MV-4-11 (cell line): ENCODE measurements at places on chromosomes 12 and 14.
A peak's percentile ranks its signal among the peaks of the same experiment; 100 is the strongest.

DNA sequence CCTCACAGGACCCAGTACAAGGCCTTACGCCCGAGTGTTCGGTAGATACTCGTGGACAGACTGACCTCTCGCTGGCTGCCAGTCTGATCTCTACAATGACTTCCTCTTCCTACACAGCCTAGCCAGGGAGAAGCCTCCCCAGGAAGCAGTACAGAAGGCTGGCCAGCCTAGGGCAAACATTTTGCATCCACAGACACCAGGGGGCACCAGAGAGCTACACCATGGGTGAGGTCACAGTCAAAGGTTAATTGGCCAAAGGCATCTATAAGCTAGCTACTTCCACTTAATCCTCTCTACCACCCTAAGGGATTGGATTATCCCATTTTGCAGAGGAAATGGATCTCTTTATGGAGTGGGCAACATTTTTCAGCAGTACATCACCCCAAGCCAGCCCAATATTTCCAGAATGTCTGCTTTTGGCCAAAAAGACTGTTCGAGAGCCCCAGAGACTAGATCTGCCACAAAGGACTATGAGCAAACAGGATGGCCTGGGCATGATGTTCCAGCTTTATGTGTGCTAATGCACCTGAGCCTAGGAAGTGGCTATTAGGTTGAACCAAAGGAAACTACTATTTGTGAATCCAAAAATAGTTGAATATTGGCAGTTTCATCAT lies 14.6 kb upstream of the PNMA1 start:
- DNase-seq = peak; percentile 96

DNA sequence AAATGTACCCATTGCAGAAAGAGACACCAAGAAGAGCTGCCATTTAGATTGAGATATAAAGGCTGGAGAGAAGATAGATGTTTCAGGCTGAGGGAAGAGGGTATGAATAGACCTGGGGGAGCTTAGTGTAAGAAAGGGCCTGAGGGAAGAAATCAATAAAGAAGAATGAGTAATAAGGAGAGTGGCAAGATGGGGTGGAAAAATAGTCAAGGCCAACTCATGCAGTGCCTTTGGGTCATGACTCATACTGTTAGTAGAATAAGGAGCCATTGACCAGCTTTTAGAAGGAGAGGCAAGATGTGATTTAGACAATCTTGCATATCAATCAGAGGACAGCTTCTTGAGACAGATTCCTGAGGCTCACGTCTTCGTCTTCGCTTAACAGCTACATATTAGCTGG lies 287.5 kb downstream of the DUSP6 start:
- DNase-seq = no peak

- no peak for DNase-seq
These were observed 59.5 kb upstream of the CHGA start for GRCh38 chr14:92863286-92864080.

- DNase-seq = no peak
These were observed 19.9 kb downstream of the SP1 start for GRCh38 chr12:53399896-53400295.

DNA sequence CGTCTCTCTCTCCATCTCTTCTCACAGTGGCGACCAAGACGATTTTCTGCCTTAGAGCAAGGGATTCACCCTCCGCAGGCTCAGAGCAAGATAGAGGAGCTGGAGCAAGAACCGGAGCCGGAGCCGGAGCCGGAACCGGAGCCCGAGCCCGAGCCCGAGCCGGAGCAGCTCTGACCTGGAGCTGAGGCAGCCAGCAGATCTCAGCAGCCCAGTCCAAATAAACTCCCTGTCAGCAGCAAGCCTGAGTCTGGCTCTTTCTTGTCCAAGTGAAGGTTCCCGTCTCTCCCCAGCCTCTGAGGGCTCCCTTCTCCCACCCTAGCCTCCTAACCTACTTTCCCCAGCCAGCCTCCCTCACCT lies 5.9 kb downstream of the LAG3 start:
- DNase-seq = no peak

DNA sequence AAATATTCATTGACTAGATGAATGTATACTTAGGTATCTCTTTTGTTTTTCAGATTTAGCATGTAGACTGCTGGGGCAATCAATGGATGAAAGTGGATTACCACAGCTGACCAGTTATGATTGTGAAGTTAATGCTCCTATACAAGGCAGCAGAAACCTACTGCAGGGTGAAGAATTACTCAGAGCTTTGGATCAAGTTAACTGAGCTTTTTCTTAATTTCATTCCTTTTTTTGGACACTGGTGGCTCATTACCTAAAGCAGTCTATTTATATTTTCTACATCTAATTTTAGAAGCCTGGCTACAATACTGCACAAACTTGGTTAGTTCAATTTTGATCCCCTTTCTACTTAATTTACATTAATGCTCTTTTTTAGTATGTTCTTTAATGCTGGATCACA lies 15.3 kb upstream of the SNAPC1 start:
- DNase-seq = no peak

DNA sequence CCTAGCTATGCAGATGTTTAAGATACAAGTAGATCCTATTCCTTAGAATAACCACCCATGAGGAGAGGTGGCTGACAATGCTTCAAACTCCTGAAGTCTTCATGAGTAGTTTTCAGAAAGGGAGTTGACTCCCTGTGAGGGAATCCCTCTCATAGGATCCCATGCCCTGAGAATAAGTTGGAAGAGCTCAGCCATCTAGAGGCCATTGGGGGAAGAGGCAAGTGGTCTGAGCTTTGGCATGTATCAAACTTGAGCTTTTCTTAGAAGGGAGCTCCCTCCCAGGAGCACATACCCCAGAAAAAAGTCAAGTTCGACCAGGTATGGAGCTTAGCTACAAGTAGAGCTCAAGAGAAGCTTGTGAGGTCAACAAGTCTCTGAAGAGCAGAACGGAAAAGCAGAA lies 165.7 kb upstream of the RBM19 start:
- DNase-seq = no peak

- DNase-seq = peak; percentile 68
These were observed 11.9 kb upstream of the NUDT4 start for GRCh38 chr12:93365616-93366405.

DNA sequence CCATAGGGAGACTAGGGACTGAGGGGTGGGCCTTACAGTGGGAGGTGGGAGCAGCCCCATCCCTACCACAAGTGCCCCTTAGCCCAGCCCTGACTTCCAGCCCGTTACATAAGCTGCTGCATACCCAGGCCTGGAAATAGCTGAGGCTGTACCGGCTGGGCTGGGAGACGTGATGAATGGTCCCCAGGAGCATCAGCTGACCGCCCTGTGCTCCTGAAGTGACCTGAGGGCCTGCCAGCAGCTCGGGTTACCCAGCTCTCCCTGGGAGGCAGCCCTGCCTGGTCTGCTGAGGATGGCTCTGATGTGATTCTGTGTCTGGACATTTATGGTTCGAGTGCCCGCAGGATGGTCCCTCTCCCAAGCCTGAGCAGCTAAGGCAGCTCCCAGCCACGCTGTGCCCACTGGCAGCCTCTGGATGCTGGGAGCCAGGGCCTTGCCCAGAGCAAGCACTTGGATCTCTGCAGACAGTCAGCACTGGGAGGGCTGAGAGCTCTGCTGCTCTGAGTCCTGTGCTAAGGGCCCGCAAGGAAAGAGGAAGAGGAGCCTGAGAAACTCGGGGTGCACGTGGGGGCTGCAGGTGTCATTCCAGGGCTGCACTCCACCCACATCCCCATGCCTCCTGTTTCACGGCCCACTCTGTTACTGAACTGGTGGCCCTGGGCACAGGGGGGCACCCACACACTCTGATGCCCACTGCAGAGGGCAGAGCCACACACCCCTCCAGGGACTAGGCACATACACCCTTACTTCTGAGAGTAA lies 20.5 kb downstream of the TAMALIN start:
- DNase-seq = peak; percentile 35

- no peak for DNase-seq
These were observed 65.0 kb upstream of the ASPG start for GRCh38 chr14:104020471-104020870.

DNA sequence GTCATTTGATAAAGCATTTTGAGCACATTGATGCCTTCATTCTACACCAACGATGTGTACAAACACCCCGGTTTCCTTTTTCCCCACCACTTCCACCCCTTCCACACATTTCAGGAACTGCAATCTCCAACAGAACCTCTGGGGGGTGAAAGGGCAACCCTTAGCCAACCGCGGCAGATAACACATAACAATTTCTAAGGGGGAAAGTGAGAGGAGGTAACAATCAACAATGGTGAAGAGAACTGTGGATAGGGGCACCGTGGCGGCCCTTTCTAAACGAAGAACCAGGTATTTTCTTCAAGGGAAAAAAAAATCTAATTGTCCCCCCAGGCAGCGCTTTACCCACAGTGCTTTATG lies 1.1 kb downstream of the KITLG start:
- DNase-seq = peak; percentile 18

DNA sequence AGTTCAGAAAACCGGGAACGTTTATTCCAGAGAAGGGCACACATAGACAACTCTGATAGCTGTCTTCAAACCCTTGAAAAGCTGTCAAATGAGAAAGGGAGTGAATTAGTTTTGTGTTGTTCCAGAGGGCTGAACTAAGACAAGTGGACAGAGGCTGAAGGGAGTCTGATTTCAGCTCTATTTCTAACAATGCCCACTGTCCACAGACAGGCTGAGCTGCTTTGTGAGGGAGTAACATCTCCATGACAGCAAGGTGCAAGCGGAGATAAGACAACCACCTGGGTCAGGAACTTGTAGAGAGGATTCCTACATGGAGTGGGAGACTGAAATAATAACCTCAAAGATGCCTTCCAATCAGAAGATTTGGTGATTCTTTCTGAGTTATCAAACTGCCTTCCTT lies 25.6 kb upstream of the PARP11 start:
- no peak for DNase-seq

DNA sequence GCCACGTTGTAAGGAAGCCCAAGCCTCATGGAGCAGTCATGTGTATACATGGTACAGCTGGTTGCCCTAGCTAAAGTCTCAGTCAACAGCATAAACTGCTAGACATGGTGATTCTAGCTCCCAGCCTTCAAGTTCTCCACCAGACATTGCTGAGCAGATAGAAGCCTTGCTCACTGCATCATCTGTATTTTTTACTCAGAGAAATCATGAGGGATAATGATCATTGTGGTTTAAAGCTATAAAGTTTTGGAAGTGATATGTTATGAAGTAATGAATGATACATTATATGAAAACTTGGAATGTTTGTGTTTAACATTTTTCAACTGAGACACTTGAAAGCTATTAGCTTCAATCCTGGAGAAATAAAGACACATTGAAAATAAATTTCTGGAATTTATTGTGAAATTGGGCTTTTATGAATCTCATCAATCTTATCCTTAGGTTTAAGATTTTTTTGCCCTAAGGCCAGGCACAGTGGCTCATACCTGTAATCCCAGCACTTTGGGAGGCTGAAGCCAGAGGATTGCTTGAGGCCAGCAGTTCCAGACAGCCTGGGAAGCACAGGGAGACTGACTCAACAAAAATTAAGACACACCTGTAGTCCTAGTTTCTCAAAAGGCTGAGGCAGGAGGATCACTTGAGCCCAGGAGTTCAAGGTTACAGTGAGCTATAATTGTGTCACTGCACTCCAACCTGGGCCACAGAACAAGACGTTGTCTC lies 5.6 kb upstream of the NFATC4 start:
- DNase-seq = no peak

DNA sequence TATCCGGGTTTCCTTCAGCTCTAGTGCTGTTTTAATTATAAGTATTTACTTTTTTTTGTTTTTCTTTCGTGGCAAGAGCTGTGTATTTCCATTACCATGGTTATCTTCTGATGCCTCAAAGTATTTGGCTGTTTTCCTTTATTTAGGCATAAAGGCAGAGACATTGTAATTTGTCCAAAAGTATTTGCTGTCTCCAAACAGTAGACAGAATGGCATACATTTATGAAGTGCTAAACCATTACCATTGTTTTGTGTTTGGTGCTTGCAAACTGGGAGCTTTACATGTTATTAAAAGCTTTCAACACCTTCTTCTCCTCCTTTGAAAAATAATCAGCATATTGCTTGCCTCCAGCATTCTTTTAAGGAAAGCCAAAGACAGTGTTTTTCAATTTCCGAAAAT lies 46.3 kb downstream of the FLRT2 start:
- no peak for DNase-seq

DNA sequence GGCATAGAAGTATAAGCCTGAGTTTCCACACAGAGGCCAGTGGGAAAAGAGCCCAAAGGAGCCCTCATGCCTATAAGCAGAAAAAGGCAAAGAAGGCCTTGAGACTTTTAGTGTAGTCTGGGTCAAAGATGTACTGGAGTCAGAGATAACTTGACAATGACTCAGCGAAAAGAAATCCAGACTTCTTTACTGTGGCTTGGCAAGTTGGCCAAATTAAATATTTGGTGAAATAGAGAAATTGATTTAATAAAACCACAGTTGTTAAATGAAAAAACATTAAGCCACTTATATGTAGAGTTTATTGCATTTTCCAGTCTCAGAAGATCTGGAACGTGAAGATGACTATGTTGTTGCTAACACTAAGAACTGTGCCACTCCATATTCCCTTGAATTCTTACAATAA lies 105.1 kb downstream of the TMTC3 start:
- no peak for DNase-seq

- DNase-seq = no peak
These were observed 168.5 kb downstream of the CAPZA3 start for GRCh38 chr12:18906395-18906794.

GRCh38 chr12:132140918-132141841 lies 2.9 kb downstream of the DDX51 start:
- DNase-seq = no peak

DNA sequence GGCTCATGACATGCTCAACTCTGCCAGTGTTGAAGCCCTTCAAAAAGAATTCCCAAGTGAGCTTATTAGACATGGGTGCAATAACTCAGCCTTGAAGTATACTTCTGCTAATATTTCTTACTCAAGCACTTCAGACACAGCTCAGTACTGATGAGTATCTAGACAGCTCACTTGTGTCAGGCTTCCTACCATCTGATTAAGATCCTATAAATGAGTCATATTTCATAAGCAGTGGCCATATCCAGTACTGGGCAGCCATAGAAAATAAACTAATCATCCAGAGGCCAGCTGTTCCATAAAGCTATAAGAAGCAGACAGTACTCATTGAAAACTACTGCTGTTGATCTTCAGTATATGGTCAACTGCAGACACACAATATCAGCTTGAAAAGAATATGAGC lies 12.9 kb downstream of the FSCB start:
- DNase-seq = no peak

GRCh38 chr14:61566537-61567225 lies 128.6 kb upstream of the HIF1A start:
- no peak for DNase-seq

GRCh38 chr12:95942524-95943329 lies at the start of gene CCDC38:
CCDC38 (minus strand) TSS chr12:95942614; CDS start chr12:95936509, 6,105 bp downstream.
- peak; percentile 82 for DNase-seq
